ENCODE measurements at places on chromosomes 1 and 21.

DNA sequence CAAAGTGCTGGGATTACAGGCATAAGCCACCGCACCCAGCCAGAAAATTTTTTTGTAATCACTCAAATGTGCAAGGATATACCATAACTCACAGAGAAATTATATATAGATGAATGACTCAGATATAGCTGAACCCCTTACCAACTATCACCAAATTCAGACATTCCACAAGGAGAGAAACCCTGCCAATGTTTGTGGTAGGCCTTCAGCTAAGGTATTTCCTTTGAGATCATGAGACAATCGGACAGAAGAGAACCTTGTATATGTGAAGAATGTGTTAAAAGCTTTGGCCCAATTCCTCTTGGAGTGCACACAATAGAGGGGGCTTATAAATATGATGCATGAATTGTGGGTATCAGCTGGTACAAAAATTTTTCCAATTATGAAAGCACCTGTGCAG lies 50.7 kb downstream of the ZNF684 start:
- DNase-seq, result no peak

GRCh38 chr1:202085682-202086373 lies 36.9 kb upstream of the GPR37L1 start:
- no peak for DNase-seq

DNA sequence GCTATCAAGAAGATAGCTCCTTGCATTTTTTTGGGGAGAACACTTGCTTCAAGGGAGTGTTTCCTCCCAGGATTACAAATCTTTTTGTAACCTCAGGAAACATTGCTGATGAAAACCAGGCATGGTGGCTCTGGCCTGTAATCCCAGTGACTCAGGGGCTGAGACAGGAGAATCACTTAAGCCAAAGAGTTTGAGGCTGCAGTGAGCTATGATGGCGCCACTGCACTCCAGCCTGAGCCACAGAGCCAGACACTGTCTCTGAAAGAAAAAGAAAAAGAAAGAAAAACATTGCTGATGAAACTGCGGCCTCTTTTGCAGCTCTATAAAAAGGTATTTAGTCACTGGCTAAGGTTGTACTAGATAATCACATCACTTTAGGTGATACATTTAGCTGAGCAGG lies 7.3 kb downstream of the RNU1-2 start:
- no peak for DNase-seq

DNA sequence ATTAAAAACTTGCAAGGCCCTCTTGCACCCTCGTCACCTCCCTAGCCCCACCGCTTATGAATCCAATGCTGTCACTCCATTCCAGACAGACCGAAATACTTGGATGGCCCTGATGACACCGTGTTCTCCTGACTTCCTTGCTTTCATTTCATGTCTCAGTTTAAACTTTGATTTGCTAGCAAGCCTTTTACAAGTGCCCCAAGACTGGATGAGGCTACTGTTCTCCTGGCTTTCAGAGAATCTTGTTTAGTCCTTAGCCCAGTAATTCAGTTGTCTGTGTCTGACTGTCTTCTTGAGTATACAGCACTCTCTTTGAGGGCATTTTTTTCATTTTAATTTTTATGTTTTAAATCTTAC lies 824 bp upstream of the IFI44L start:
- no peak for DNase-seq

DNA sequence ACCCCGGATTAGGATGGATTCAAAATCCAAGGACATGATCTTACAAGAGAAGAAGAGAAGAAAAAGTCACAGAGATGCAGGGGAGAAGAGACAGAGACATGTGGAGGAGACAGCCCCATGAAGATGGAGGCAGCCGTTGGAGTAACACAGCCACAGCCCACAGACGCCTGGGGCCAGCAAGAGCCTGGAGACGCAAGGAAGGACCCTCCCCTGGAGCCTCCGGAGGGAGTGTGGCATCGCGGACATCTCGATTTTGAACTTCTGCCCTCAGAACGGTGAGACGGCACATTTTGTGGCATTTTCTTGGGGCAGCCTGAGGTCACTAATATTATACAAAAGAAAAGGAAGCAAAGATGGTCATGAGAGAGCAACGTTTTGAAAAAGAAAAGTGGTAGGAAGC lies 28.8 kb downstream of the ABCG1 start:
- no peak for DNase-seq

- no peak for DNase-seq
Measured at GRCh38 chr1:63752176-63752575, 21.6 kb upstream of the ROR1 start.

GRCh38 chr1:213050745-213051126 lies 305 bp upstream of the RPS6KC1 start:
- DNase-seq, result no peak

- DNase-seq, result no peak
Measured at GRCh38 chr1:167697667-167698141, 24.1 kb upstream of the MPZL1 start.

GRCh38 chr1:2020310-2020655 lies 1.1 kb downstream of the GABRD start:
- DNase-seq, result no peak

DNA sequence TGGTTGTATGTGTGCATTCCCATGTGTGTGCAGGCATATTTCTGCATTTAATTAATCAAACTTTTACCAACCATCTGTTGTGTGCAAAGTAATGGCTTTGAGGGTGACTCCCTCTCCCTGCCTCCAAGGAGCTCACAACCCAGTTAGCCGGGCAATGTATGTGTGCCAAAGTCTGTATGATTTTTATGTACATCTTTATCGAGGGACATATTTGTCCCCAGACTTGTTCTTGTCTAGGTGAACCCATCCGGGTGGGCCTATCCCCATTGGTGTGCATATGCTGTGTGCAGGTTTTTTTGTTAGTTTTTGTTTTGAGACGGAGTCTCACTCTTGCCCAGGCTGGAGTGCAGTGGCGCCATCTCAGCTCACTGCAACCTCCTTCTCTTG lies 1.8 kb downstream of the SYTL1 start:
- DNase-seq, result no peak

DNA sequence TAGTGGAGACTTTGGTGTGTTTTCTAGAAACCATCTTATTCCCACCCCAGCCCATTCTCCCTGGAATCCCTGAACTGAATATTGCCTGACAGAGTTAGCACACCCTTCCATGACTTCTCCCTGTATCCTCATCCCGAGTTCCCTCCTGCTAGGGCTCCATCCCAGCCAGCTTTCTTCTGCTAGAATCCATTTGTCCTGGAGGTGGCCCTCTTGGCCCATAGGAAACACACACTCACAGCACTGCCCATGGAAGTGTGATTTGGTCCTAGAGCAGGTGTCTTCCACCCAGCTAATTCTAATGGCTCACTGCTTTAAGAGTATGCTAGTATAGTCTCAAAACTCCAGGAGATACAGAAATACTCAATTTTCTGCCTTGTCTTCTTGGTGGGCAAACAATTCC lies 4.1 kb downstream of the KRTAP15-1 start:
- no peak for DNase-seq

DNA sequence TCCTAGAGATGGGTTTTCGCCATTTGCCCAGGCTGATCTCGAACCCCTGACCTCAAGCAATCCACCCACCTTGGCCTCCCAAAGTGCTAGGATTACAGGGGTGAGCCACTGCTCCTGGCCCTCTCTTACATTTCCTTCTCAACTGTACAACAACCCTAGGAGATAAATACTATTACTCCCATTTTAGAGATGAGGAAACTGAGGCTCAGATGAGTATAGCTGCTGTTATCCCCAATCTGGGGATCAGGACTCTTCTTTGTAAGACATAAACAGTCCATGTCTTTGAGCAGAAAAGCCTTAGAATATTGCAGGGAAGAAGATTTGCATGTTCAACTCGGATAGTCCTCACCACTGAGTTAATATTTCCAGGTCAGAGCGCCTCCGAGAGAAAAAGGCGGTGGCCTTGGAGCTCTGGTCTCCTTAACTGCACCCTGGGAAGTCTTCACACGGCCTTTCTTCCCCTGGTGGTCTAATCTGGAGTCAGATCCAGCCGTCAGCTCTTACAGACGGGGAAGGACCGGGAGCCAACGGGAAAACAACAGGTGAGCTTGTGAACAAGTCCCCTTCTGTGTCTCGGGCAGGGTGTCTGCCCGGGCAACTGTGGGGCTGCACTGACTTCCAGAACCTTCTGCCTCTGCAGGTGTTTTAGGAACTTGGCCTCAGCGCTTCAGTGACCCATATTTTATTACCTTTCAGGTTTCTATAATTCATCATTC lies 5.9 kb upstream of the OLIG1 start:
- no peak for DNase-seq

GRCh38 chr1:168179438-168180147 lies 831 bp downstream of the TIPRL start:
- peak; percentile 12 for DNase-seq

DNA sequence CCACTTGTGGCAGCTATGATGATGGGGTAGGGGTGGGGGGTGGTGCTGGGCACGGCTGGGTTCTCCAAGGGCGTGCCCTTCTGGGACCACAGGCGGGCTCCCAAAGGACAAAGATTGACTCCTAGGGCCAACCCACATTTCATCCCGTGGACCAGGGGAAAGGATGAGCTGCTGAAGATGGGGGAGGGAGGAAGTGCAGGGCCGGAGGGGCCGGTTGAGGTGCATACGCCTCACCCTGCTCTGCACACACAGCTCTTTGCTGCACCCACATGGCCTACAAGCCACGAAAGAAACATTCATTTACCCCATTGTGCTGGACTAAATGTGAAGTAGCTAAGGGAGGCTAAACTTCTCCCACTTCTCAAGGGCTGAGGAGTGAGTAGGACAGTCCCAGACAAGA lies 34.2 kb upstream of the GNPAT start:
- DNase-seq, result no peak

GRCh38 chr1:56978819-56979218 lies 13.0 kb upstream of the C8B start:
- DNase-seq, result no peak

DNA sequence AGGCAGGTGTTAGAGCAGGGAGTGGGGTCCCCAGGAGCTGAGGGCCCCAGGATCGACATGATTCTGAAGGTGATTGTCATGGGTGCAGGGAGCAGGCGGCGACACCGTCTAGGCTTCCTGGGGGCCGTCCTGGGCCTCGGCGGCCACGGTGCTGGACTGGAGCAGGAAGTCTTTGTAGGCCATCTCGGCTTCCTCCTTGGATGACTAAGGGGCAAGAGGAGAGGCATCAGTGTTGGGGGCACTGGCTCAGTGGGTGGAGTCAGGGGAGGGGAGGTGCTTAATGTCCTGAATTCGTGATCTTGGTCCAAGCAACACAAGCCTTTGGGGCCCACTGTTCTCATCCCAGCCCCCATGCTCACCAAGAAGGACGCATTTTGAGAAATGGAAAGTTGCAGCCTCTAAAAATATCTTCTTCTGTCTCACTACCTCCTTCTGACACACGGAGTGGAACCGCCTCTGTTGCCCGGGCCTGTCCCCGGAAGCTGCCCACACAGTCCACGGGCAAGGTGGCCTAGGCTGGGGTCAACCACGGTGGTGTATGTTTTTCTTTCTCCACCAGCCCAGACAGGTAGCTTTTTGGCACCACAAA lies 8.6 kb upstream of the FCMR start:
- DNase-seq, result peak; percentile 43

- no peak for DNase-seq
Measured at GRCh38 chr1:198845271-198845670, 206.4 kb downstream of the PTPRC start.

DNA sequence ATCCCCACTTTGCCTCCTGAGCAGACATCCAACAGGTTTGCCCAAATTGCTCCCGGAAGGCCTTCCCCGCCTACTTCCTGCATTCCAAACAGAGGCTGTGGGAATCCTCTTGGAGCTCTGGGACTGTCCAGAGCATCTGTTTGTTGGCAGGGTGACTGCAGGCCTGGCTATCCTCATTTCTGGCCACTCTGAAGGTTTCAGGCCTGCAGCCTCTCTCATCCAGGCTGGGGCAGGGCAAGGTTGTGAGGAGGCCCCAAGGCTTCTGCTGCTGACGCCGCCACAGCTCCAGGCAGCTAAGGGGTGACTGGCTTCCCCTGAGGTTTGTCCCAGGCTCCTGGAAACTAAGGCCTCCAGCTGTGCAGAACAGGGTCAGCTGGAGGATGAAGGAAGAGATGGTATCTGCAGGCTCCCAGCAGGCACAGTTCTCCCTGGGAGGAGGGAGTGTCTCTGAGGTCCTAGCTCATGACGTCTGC lies 11.3 kb downstream of the CDK18 start:
- no peak for DNase-seq

- no peak for DNase-seq
Measured at GRCh38 chr21:42337276-42337675, 13.5 kb downstream of the TFF2 start.

DNA sequence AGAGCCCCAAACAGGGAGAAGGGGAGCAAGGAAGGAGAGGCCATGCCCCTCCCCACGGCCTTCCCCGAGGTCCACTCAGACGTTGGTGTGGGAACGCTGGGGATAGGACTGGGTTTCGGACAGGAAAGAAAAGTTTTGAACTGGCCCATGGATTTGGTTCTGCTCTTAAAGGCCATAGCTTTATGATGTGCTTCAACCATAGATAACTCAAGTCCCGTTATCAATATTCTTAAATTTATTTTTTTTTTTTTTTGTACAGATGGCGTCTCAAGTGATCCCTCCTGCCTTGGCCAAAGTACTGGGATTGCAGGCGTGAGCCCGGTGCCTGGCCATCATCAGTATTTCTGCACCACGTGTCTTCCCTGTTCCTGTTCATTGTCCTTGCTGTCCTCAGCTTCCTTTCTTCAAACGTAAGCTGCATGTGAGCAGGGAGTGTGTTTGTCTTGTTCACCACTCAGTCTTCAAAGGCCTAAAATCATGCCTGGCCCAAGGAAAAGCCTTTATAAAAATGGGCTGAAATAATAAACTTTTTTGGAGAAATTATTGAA lies 820 bp upstream of the KRTAP10-1 start:
- DNase-seq, result no peak

DNA sequence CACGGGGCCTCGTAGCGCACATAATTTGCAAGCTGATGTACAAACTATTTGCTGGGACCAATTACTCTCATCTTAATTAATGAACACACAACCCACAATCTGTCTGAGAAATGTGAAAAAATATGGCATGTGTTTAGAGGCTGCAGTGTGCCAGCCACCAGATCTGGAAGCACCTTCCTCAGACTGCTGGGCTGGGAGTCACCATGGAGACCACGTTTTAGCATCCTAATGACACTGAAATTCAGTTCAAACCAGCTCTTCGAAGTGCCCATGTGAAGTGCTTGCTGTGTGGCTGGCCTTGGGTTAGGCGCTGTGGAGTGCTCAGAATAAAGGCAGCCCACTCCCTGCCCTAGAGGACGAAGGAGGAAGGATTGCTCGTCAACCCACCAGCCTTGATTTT lies 482.4 kb downstream of the OMA1 start:
- DNase-seq, result no peak

- DNase-seq, result no peak
Measured at GRCh38 chr1:205074513-205074912, 9.7 kb downstream of the TMEM81 start.

- DNase-seq, result no peak
Measured at GRCh38 chr1:212309967-212310366, 24.8 kb downstream of the PPP2R5A start.

- no peak for DNase-seq
Measured at GRCh38 chr1:87588495-87588894, 259.8 kb downstream of the LMO4 start.

DNA sequence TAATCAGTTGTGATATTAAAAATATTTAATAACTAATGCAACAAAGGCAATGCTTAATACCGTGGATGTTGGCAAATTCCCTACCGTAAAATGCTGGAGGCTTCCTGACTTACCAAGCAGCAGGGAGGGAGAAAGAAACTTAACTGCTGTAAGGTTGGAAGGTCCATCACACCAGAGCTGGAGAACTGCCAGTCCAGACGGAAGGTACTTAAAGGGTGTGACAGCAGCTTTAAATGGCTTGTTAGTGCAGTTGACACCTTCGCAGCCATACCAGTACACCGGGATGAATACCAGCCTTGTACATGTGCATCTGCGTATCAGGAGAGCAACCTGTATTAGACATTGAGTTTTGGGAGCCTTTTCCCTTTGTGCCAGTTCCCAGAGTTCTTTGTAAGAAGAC lies 269.5 kb upstream of the NCAM2 start:
- no peak for DNase-seq

Measured in CD4-positive, alpha-beta T cell treated with Interleukin-17A for 1 hour (primary cell).